ENCODE measurements at places on chromosomes 3 and 15.

GRCh38 chr3:112470788-112471187 is 28.5 kb downstream of the BTLA start:
- DNase-seq: no peak

DNA sequence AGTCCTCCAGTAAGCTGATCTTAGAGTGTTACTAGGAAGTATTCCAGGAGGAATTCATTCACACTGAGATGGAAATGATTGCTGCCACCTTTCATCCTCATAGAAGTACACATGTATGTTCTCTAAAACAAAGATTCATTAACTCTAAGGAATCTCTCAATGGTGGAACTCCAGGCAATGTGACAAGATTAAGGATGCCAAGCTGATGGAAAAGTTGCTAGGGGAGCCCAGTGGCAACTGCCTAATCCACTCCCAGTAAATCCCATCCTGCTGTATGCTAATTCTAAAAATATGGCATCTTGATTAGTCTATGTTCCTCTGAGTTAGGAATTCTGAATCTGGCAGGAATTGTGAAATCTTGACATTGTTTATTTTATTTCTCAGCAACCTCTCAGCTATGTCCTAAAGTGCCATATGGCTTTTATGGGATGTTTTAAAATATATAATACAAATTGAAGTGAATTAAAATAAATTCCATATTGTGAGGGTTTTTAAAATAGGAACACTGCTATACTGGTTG is 210.0 kb upstream of the TRIM42 start:
- DNase-seq: no peak

GRCh38 chr3:97612632-97613031 is 151.9 kb upstream of the ARL6 start:
- DNase-seq: no peak

DNA sequence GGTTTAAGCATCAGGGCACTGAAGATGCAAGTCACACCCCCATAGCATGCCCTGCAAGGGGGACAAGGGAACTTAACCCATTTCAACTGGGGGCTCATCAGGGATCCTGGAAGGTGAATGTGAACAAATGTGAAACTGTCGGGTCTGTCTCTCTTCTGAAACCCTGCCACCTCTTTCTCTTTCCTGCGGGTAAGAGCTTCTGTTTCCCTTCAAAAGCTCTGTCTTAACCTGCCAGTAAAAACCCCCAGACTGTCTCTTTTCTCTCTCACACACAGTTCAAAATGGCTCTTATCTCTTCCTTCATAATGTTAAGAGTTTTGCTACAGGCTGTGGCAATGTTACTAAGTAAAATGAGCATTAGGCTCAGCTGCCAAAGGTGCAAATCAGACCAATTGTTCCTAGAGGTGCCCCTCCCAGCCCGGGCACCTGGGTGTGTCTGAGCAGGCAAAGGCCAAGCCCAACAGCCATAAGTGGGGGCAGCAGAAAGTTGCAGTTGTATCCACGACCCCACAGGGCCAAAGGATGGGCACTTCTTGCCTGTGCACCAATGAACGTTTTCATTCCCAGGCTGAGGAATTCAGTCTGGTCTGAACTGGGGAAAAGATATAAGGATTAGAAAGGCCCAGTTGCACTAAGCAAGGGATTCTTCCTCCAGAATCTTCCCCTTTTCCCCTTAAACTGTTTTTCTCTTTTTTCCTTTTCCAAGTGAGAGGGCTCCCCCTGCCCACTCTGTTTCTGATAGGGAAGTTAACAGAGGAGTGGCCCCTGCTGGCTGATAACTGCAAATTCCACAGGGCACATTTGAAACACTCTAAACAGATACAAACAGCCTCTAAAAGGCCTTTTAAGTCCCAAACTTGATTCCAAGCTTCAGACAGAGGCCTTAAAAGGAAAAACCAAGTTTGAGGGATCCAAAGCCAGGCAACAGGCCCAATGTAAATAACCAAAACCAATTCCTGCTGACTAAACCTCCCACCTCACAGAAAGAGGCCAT is 113.8 kb upstream of the EPHA6 start:
- no peak for DNase-seq

GRCh38 chr15:64519897-64520296 is 59.5 kb downstream of the ZNF609 start:
- no peak for DNase-seq

DNA sequence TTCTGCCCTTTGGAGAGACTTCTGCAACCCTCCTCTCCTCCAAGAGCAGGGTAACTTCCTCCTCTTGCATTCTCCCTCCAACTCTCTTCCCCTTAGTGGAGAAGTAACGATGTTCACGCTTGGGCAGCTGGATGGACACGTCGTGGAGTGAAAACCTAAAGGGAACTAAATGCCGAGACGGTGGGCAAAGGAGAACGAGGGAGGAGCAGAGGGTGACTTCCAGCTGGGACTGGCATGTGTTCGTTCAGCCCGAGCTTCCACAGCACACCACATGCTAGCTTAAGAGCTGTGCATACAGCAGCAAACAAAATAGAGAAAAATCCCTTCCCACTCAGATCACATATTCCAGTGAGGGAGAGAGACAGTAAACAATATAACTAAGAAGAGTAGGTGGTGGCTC is 179.8 kb downstream of the SLCO3A1 start:
- DNase-seq: no peak

DNA sequence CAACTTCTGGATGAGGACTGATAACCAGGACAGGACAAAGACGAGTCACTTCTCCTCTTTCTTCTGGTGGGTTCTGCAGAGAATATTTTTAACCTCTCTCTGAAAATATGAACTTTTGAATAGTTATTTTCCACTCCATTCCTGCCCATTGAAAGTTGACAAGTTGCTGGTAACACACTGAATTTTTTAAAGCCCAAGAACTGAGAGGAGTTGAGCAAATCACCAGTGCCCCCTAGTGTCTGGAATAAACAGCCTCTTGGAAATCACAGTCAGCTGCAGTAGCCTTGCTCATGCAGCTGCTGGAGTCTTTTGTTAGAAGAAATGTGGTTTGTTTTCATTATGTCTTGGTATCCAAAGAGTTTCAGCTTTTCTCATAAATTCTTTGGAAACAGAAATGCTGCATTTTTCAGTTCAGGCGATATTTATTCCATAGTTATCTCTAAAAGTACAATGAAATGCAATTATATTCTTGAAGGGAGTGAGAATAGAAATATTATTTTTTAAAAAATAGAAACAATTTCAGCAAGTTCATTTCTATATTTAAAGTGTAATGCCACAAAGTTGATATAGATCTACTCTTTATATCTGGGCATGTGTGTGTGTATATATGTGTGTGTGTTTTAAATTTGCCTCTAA is 741.0 kb upstream of the CBLB start:
- peak; percentile 39 for DNase-seq

- DNase-seq: no peak
Observed at GRCh38 chr15:82951472-82952157, 905 bp downstream of the HOMER2 start.

Data from stimulated activated CD4-positive, alpha-beta T cell treated with anti-CD3 and anti-CD28 coated beads, Interleukin-4, amount 100 ng/mL, for 1 hour (primary cell).